ENCODE measurements at places on chromosomes 4 and X.

DNA sequence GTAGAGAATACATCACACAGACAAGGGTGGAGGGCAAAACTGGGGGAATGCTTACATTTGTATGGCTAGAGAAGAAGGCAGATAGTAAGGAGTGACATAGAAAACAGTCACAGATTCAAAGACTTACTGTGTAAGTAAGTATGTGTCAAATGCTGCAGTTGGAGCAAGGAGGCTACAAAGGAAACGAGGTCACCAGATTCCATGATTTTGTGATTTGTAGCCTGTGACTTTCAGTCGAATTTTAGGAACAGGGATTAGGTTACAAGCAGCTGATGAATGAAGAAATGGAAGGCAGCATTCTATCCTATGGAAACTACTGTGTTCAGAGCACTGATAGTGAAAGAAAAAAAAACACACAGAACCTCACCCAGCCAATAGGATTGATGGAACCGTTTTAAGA lies 407.9 kb downstream of the IL15 start:
- no peak for DNase-seq

GRCh38 chr4:22245294-22245693 lies 270.6 kb downstream of the ADGRA3 start:
- DNase-seq = no peak

GRCh38 chr4:161321706-161322105 lies 842.1 kb downstream of the FSTL5 start:
- no peak for DNase-seq

- DNase-seq = peak; percentile 37
Observed at GRCh38 chr4:53905941-53906377, 158.4 kb downstream of the CHIC2 start.

GRCh38 chrX:8675006-8675630 lies 56.8 kb downstream of the ANOS1 start:
- no peak for DNase-seq

- DNase-seq = no peak
Observed at GRCh38 chr4:181470306-181470705, 772.9 kb upstream of the TENM3 start.

Measured in heart left ventricle (tissue), 16 donors.